ENCODE measurements at places on chromosomes 13 and 19. TPM values are rescaled to one million over a fixed set of nuclear protein-coding genes. Genes with fewer than 3 reads are reported as not detected.

Gene KBTBD7
- 12.0 TPM for total RNA-seq

Gene C19orf81
- 8.6 TPM for total RNA-seq

Gene LMTK3
- total RNA-seq = 12.7 TPM

Gene ZNF613
- 15.8 TPM for total RNA-seq

DNA sequence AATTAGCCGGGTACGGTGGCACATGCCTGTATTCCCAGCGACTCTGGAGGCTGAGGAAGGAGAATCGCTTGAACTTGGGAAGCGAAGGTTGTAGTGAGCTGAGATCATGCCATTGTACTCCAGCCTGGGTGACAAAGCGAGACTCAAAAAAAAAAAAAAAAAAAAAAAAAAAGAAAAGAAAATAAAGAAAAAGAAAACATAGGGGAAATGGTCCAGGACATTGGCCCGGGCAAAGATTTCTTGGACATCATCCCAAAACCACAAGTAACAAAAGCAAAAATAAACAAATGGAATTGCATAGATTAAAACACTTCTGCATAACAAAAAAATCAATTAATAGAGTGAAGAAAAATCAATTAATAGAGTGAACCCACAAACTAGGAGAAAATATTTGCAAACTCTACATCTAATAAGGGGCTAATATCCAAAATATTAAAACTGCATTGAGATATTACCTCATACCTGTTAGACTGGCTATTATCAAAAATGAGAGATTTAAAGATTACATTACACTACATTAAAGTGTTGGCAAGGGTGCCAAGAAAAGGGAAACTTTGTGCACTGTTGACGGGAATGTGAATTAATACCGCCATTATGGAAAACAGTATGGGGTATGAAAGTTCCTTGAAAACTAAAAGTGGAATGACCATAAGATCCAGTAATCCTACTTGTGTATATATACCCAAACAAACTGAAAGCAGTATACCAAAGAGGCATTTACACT lies 18.5 kb upstream of the ABCC4 start:
- no peak for DNase-seq

DNA sequence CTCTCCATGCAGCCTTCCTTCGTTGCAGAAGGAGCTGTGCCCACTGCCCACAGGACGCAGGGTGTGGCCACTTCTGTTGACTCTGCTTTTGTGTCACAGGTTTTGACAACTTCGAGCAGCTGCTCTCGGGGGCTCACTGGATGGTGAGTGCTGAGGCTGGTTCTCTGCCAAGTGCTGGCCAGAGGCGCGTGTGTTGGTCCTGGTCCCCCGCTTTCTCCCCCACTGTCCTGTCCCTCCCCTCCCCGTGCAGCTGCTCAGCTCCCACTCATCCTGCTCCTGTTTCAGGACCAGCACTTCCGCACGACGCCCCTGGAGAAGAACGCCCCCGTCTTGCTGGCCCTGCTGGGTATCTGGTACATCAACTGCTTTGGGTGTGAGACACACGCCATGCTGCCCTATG lies 10.6 kb upstream of the PDCD2L start:
- no peak for DNase-seq

- no peak for DNase-seq
Measured at GRCh38 chr19:44745341-44745831, 3.1 kb upstream of the BCL3 start.

GRCh38 chr13:110521296-110521680 lies 40.2 kb downstream of the RAB20 start:
- no peak for DNase-seq

DNA sequence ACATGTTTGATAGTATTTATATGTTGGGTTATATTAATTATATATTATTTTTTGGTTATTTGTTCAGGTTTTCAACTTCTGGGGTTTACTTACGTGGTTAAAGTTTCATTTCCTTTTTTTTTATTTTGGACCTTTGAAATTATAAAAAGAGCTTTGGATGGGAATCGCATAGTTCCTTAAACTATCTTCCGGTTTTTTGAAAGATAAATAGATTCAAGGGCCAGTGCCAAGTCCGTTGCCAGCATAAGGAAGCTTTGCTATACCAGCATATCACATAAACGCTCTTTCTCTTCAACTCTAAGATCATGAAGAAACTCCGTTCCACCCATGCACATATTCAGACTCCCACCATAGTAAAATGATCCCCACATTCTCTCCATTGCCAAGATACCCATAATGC lies 7.4 kb upstream of the OXGR1 start:
- DNase-seq = no peak

GRCh38 chr13:24304620-24305019 lies 4.8 kb upstream of the C1QTNF9 start:
- no peak for DNase-seq

DNA sequence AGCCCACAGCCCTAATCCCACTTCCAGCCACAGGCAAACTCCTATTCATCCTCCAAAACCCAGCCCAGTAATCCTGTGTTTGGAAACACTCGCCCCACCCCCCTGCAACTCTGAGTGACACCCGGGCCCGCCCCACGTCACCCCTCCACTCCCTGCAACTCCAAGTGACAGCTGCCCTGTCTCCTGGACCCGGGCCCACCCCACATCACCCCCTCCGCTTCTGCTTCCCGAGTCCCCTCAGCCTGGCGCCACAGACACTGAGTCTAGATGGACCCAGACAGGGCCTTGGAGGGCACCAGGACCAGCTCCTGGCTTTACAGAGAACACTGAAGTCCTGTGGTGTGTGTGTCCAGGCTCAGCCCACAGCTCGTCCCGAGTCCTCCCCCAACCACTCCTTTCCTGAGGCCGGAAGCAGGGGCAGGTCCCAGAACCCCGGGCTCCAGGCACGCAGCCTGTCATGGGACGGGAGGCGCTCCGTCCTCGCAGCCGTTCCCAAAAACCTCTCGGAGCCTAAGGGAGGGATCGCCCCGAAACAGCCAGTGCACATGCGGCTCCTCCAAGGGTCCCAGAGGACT lies 7.7 kb downstream of the REXO1 start:
- no peak for DNase-seq

DNA sequence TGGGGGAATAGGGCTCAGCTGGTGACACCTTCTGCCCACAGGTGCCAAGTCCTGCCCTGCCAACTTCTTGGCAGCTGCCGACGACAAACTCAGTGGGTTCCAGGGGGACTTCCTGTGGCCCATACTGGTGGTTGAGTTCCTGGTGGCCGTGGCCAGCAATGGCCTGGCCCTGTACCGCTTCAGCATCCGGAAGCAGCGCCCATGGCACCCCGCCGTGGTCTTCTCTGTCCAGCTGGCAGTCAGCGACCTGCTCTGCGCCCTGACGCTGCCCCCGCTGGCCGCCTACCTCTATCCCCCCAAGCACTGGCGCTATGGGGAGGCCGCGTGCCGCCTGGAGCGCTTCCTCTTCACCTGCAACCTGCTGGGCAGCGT lies 2.1 kb downstream of the P2RY11 start:
- no peak for DNase-seq

DNA sequence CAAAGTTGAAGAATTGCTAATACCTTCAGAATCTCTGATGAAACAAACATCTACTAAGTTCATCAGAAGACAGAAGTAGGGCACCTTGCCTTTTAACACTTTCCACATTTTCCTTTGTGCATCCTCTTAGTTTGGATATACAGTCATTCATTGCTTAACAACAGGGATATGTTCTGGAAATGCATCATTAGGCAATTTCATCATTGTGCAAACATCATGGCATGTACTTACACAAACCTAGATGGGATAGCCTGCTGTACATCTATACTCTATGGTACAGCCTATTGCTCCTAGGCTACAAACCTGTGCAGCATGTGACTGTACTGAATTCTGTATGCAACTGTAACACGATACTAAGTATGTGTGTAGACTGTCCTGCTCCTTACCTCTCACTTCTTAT lies 169.8 kb downstream of the SUCLA2 start:
- DNase-seq = no peak

Data from progenitor cell of endocrine pancreas (in vitro differentiated cells).